AG10803 (cell line): ENCODE measurements at places on chromosomes 5 and 9.

DNA sequence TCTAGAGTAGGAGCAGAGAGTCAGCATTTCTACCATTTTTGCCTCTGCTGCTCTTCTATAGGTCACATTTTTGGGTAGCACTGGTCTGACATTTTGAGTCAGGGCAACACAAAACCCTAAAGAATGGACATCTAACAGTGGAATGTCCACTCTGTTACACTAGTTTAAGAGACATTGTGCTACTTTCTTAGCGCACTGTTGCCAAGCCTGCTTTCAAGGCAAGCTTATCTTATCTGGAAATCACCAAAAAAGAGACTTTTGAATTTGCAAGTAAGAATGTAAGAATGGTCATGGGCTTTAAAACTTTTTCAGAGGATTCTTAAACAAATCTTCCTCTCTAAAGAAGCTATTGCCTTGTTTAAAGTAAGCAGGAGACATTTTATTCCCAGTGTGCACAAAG lies 73.0 kb upstream of the STARD4 start:
- DNase-seq = no peak

DNA sequence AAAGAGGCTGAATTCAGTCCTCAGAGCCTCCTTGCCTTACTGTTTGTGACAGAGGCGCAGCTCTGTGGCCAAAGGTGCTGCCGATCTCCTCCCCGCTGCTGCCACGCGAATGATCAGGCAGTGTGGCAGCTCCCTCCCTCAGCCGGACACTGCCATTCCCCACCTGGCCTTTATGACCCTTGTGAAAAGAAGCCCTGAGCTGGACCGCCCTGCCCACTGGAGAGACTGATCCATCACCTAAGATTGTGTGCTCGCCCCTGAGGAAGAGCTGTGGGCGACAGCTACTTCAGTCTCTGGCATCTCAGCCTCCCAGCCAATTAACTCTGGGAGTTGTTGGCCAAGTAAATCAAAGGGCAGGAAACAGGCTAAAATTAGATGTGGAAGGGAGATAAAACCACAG lies 90.9 kb downstream of the CARTPT start:
- DNase-seq = no peak

GRCh38 chr5:174239718-174240117 lies 194.2 kb downstream of the NSG2 start:
- DNase-seq = no peak

GRCh38 chr5:1765141-1765879 lies 34.3 kb downstream of the MRPL36 start:
- DNase-seq = no peak

DNA sequence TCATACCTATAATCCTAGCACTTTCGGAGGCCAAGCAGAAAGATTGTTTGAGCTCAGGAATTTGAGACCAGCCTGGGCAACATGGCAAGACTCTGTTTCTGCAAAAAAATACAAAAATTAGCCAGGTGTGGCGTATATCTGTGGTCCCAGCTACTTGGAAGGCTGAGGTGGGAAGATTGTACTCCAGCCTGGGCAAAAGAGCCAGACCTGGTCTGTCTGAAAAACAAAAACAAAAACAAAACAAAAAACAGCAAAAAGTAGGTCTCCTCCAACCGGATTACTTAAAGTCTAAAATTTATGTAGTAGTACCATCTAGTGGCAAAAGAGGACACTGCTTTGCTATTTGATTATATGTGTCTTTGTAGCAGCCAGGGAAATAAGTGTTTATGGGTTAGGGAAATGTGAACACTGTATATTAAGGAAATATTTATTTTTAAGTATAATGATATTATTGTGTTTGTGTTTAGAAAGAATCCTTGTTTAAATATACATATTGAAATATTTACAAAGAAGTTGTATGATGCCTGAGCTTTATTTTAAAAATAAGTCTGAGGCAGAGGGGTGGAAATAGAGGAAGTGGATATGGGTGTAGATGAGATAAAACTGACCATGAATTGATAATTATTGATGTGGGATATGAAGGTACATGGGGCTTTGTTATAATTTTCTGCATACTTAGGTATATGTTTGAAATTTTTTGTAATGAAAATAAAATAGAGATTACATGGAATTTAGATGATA lies 20.0 kb downstream of the APC start:
- peak; percentile 67 for DNase-seq

GRCh38 chr9:73863924-73864323 lies 633.2 kb upstream of the RORB start:
- no peak for DNase-seq

- DNase-seq = peak; percentile 85
Measured at GRCh38 chr9:18473652-18474279, at the start of gene ADAMTSL1. TSS of gene ADAMTSL1 (plus strand) at chr9:18474153. CDS start at chr9:18474233, 80 bp downstream.

- no peak for DNase-seq
Measured at GRCh38 chr5:124651663-124652513, 94.6 kb downstream of the ZNF608 start.

DNA sequence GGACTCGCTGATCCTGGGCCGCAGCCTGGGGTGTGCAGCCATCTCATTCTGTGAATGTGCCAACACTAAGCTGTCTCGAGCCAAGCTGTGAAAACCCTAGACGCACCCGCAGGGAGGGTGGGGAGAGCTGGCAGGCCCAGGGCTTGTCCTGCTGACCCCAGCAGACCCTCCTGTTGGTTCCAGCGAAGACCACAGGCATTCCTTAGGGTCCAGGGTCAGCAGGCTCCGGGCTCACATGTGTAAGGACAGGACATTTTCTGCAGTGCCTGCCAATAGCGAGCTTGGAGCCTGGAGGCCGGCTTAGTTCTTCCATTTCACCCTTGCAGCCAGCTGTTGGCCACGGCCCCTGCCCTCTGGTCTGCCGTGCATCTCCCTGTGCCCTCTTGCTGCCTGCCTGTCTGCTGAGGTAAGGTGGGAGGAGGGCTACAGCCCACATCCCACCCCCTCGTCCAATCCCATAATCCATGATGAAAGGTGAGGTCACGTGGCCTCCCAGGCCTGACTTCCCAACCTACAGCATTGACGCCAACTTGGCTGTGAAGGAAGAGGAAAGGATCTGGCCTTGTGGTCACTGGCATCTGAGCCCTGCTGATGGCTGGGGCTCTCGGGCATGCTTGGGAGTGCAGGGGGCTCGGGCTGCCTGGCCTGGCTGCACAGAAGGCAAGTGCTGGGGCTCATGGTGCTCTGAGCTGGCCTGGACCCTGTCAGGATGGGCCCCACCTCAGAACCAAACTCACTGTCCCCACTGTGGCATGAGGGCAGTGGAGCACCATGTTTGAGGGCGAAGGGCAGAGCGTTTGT lies 19.9 kb downstream of the PTGES2 start:
- no peak for DNase-seq

DNA sequence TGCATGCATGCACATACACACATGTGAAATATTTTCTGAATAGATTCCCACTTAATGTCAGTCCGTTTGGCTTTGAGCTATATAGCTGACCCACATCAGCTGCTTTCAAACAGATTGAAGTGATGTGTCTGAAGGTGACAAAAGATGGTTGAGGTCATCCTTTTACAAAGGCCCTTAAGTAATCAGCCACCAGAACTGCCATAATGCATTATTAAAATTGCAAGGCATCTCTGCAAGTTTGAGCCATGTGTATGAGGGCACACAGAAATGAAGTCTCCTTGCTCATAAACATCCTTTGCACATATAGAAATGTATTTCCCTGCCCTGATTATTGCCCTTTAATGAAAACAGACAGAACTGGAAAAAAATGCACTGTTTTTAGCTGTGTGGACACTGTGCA lies 1043.0 kb upstream of the C9orf72 start:
- DNase-seq = no peak

GRCh38 chr9:22238809-22239684 lies 207.6 kb upstream of the DMRTA1 start:
- DNase-seq = peak; percentile 65

DNA sequence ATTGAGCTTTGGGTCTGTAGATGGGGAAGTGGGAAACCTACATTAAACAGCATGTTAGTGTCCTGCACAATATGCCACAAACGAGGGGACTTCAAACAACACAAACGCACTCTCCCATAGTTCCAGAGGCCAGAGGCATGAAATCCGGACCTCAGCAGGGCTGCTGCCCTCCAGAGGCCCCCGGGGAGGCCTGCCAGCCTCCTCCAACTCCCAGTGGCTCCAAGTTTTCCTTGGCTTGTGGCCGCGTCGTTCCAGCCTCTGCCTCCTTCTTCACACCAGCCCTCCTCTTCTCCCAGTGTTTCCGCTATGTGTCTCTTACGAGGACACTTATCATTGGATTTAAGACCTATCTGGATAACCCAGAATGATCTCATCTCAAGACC lies 13.3 kb upstream of the COL5A1 start:
- DNase-seq = no peak

GRCh38 chr9:68825762-68826472 lies 120.9 kb downstream of the PIP5K1B start:
- no peak for DNase-seq

GRCh38 chr5:80659106-80659505 lies 4.3 kb upstream of the DHFR start:
- peak; percentile 79 for DNase-seq

- DNase-seq = no peak
Measured at GRCh38 chr9:120913647-120914264, 12.8 kb downstream of the TRAF1 start.

GRCh38 chr5:174425271-174425963 lies 299.0 kb upstream of the MSX2 start:
- no peak for DNase-seq

DNA sequence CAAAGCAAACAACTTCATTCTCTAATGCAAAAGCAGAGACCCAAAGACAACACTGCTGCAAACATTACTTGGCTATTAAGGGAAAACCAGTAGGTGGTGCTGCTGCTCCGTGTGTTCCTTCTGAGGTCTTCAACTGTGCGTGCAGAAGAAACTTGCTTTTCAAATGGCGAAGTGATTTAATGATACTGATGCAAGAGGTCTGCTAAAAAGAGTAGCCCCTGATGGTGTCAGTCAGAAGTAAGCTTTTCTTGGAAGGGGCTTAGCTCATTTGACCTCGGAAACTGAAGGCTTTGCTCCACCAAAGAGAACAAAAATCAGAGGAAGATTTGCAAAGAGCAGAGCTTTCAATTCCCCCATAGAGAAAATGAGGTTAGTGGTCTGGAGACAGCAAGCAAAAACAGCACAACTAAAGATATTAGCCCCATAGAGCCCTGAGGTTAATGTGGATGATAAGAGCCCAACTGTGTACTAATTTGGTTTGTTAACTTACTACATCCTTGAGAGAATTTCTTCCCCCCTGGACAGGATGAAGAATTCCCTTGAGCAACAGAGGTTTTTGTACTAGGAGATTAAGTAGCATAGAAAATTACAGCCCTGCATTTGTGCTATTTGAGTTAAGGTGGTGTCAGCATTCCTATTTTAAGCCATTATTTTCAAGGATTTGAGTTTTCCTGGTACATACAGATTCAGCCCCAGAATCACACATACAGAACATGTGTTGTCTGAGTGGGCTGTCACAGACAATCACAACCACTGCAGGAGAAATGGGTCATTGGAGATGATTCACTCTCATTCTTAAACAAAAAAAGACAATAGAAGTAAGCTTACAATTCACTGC lies 153.2 kb upstream of the C9orf72 start:
- DNase-seq = peak; percentile 56

- no peak for DNase-seq
Measured at GRCh38 chr5:151678713-151679112, 8.0 kb downstream of the SPARC start.

- no peak for DNase-seq
Measured at GRCh38 chr9:93262537-93263310, 78.8 kb downstream of the WNK2 start.

GRCh38 chr5:62038024-62038423 lies 268.0 kb upstream of the KIF2A start:
- DNase-seq = no peak

DNA sequence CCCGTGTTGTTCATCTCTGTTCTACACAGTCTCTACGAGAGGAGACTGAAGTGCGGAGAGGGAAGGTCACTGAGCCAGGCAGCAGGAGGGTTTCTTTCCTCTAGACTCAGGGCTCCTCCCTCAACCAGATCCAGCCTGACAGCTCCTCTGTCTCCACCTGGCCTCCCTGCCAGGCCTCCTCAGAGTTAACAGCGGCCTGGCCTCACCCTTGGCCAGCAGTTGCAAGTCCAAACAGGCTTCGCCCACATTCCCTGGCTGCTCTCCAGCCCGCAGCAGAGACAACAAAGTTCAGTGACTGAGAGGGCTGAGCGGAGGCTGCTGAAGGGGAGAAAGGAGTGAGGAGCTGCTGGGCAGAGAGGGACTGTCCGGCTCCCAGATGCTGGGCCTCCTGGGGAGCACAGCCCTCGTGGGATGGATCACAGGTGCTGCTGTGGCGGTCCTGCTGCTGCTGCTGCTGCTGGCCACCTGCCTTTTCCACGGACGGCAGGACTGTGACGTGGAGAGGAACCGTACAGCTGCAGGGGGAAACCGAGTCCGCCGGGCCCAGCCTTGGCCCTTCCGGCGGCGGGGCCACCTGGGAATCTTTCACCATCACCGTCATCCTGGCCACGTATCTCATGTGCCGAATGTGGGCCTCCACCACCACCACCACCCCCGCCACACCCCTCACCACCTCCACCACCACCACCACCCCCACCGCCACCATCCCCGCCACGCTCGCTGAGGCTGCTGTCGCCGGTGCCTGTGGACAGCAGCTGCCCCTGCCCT lies at the start of gene HRCT1:
HRCT1 (plus strand) TSS at position 291 of the 768 bp plus-strand sequence; CDS start at position 377, 86 bp downstream.
- peak; percentile 95 for DNase-seq

DNA sequence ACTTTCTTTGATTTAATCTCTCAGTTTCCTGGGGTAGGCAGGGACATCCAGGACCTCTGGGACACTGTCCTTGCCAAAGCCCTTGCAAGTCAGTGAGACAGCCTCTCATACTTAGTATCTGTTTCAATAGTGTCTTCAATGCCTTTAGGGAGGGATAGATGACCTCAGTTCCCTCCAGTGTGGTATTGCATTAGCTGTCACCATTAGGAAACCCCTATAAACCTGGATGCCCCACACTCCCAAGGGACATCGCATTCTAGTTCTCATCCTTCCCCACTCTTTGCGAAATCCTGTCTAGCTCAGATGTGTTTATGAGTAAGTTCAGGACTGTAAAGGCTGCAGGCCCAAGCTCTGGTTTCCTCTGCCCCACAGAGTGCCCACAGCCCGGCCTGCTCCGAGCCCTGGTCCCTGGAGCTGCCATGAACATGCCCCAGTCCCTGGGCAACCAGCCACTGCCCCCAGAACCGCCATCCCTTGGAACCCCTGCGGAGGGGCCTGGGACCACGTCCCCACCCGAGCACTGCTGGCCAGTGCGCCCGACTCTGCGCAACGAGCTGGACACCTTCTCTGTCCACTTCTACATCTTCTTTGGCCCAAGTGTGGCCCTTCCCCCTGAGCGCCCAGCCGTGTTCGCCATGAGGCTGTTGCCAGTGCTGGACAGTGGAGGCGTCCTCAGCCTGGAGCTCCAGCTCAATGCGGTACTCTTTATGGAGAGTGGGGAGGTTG lies 13.2 kb downstream of the TMEM8B start:
- DNase-seq = peak; percentile 70

- DNase-seq = no peak
Measured at GRCh38 chr9:96116275-96117064, 185.5 kb downstream of the HSD17B3 start.

GRCh38 chr9:93261735-93262523 lies 78.0 kb downstream of the WNK2 start:
- no peak for DNase-seq
